ENCODE measurements at places on chromosomes 3 and 15.

GRCh38 chr3:171558188-171558696 is 98.0 kb upstream of the TNIK start:
- no peak for DNase-seq

GRCh38 chr15:92009162-92009561 is 155.7 kb downstream of the SLCO3A1 start:
- no peak for DNase-seq

GRCh38 chr3:129625072-129625874 is 18.8 kb upstream of the PLXND1 start:
- DNase-seq: no peak

- DNase-seq: no peak
Observed at GRCh38 chr3:48598323-48599076, 3.4 kb upstream of the COL7A1 start.

- DNase-seq: no peak
Observed at GRCh38 chr3:158167737-158168557, 58.1 kb downstream of the RSRC1 start.

GRCh38 chr3:122754929-122755328 is 38.7 kb downstream of the HSPBAP1 start:
- no peak for DNase-seq

GRCh38 chr3:18425641-18426257 is 610 bp upstream of the SATB1 start:
- no peak for DNase-seq

- no peak for DNase-seq
Observed at GRCh38 chr3:133910422-133910821, 14.7 kb upstream of the RAB6B start.

DNA sequence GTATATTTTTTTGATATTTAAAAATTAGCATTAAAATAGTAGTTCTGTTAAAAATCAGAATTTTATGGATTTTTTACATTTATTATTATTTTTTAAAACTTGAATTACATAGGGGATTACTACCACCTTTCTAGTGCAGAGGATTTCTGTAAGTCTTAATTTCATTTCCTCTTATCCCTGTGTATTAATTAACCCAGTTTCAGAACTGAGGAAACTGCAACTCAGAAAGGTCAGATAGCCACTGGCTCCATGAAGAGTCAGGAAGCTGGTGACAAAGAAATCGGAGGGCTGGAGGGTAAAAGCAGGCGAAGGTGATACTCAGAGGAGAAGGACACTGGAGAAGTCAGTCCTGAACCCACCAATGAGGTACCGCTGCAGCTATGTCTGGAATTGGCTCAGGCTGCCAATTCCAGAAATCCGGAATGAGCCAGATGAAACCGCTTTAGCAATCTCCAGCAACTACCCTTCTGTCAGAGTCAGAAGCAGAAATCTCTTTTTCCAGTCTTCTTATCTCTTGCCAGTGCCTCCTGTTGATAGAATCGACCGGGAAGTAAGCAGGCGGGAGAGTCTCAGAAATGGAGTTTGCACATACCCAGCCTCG is 308.5 kb downstream of the SV2B start:
- DNase-seq: no peak

Measured in stimulated activated CD4-positive, alpha-beta T cell treated with anti-CD3 and anti-CD28 coated beads, Interleukin-1b, Interleukin-23, amount 100 ng/mL, for 24 hours (primary cell).